ENCODE measurements at places on chromosomes 7 and 10.

GRCh38 chr10:122263971-122264370 lies 7.1 kb upstream of the BTBD16 start:
- no peak for DNase-seq

- no peak for DNase-seq
Observed at GRCh38 chr10:117938104-117938503, 108.6 kb downstream of the RAB11FIP2 start.

GRCh38 chr10:69323622-69324021 lies 45.3 kb downstream of the HK1 start:
- DNase-seq = no peak

DNA sequence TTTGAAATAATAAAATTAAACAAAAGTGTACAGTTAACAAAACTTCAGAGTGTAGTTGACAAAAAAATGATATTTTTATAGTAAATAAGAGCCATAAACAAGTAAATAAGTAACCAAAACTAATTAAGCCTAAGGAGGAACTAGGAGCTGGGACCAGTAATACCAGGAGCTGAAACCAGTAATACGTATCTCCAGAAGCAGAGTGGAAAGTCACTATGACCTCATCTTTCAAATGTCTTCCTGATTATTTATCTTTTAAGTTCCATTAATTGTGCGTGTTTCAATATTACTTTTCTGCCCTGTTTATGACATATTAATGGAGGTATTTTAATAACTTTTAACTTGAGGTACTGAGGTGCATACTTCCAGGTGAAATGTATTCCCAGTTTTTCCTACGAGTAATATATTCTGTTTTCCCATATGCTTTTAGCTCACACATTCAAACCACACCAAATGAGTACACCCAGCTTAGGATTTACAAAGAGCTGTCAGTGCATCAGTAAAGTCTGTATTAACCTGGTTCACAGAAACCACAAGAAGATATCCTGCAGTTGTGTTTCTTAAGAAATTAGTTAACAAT lies 283.7 kb upstream of the HGF start:
- no peak for DNase-seq

GRCh38 chr7:27080844-27081436 lies 14.9 kb downstream of the HOXA1 start:
- no peak for DNase-seq

DNA sequence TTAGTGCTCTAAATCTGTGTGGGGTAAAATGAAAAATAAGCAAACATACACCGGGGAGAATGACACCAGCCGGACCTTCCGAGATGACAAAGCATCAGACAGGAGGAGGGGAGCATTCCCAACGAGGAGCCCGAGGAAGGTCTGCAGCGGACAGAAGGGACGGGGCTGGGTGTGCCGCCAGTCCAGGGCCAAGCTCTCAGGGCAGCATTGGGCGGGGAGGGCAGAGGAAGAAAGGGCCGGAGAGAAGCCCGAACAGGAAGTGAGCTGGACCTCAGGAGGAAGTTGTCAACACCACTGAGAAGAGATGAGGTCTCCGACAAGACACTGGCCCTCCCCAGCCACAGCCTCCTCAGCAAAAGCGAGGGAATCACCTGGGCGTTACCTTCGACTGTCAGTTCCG lies 182.6 kb upstream of the RNF32 start:
- no peak for DNase-seq

DNA sequence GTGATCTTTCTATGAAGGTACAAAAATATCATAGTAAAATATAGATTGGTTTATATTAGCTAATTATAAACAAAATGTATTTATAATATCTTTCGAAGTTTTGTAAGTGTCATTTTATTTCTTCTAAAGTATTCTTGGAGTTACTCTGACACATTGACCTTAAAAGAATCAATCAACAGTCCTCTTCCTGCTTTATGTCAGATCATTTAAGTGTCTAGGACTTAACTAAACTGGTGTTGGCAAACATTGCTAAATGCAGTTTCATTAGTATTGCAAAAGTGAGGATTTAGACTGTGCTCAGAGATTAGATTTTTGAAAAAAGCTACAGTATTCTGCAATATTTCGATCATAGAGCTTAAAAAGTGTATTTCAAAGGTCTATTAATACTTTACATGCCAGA lies 10.3 kb downstream of the GLCCI1 start:
- no peak for DNase-seq

- no peak for DNase-seq
Observed at GRCh38 chr7:1768832-1769231, 98.8 kb downstream of the ELFN1 start.

DNA sequence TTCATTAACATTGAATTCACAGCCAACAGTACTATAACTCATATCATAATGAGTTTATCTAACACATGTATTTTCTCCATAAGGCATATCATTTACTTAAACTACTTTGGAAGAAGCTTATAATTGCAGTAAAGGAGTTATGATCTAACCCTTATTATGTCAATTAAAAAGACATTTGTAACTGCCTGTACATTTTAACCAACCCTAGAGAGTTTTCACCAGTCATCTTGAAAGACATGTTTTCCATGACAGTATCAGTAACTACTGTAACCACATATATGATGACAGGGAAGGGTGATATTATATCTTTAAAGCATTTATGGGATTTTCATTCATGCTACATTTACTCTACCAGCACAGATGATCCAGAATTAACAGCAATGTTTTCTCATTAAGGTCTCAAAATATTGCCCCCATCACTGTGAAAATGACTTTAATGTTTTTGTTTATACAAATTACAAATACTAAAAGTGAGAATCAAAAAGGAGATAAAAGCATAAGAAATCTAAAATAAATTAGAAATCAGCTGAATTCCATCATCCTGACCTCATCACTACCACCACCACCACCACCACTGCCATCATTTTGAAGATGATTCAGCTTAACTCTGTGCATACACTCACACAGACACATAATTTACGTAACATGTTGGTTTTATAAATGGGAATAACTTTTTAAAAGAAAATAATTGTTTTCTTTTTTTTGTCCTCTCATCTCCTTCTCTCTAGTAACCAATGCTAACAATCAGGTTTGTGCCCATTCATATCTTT lies 53.6 kb downstream of the MKLN1 start:
- no peak for DNase-seq

DNA sequence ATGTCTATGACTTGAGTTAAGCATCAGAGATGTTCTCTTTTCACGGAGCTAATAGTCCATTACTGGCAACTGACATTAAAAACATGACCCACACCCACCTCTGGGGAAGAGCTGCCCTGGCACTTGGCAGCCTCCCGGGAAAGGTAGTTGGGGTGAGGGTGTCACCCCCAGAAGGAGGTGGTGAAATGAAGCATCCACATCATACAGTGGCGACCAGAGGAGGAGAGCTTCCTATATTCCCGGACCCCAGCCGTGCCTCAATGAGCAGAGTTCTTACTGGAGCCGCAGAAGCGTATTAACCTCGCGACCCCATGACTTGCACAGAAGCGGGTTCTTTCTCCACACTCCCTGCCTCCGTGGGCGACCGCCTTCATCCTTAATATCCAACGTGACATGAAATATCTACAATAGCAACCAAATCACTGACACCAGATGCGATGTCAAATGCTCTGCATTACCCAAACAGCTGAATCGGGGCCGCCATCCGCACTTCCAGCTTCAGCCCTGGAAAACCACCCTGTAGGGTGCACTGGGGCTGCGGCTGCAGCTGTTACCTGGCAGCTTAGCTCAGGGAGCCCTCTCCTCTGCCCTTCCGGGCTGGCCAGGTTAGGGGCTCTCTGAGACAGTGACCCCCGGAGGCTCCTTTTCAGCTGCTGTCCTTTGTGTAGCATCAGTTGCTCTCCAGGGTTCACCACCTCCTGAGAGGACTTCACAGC lies 103.1 kb upstream of the PARD3 start:
- no peak for DNase-seq

- DNase-seq = no peak
Observed at GRCh38 chr10:116589926-116590325, 833 bp upstream of the PNLIPRP1 start.

- no peak for DNase-seq
Observed at GRCh38 chr10:86252079-86252478, 114.5 kb downstream of the GRID1 start.

DNA sequence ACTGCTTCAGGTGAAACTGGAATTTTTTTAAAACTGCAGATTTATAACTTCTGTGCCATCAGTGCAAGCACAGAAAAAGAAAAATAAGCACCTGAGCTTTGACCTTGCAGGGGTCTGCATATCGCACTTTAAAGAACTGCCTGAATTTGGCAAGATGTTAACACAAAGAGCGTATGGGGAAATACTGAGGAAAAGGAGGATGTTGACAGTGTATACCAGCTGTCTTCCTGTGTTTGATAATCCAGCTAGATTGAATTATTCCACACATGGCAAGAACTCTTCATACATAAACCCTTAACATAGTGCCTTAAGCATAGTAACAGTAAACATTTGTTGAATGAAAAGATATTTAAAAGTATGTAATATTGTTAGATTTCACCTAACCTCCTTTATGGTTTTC lies 30.0 kb downstream of the SMC3 start:
- no peak for DNase-seq

- DNase-seq = no peak
Observed at GRCh38 chr7:16028636-16029035, 342.2 kb upstream of the MEOX2 start.

GRCh38 chr7:108487646-108488045 lies 31.4 kb upstream of the NRCAM start:
- no peak for DNase-seq

GRCh38 chr10:131456411-131456810 lies 144.9 kb upstream of the TCERG1L start:
- no peak for DNase-seq

GRCh38 chr10:58268946-58269781 lies at the start of gene CISD1:
Gene CISD1 (plus strand): TSS chr10:58269162. CDS start chr10:58269274, 112 bp downstream.
- DNase-seq = peak; percentile 72

DNA sequence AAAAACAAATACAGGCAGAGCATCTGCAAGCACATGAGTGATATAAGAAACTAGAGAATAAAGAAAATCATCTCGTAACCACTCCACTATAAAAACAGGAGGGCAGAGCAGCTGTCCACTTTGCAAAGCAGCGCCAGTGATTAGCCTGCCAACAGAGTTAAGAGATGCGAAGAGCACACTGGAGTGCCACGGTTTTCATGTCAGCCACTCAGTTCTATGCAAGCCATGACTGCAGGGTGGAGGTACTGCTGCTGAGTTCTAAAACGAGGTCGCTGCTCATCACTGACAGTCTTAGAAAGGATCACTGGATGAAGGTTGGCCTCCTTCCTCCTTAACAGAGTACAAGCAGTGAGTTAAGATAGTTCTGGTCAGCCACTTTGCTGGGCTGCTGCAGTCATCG lies 58.5 kb downstream of the FGFR2 start:
- DNase-seq = no peak

GRCh38 chr10:56142092-56142728 lies 218.8 kb downstream of the ZWINT start:
- DNase-seq = no peak

DNA sequence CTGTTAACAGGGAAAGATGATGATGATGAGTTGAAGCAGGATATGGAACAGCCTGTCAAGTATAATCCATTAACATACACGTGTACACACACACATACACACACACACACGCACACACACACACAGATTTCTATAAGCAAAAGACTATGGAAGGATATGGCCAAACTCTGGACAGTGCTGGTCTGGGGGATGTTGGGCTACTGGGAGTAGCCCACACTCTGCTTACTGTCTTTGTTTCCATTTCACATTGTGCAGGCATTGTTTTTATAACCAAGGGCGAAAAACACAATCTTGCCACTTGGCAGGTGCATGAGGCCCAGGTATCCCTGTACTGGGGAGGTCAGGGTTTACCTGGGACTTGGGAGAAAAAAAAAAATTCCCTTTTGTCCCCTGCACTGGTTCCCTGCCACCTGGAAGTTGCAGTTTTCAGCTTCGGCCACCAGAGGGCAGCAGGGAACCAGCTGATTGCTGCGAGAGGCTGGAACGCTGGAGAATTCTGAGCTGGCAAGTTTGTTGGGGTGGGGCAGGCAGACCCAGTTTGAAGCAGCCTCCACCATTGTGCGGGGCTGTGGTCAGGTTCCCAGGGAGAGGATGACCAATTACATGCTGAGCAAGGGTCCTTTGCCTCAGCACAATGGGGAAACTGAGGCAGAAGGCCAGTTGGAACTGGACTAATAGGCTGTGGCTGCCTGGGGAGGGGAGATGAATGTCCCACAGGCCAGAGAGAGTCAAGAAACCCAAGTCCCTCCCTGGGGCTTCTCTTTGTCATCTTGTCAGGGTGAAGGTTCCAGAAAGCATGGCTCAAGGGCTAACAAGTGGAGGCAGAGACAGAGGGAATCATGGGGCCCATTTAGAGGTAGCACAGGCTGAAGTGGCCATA lies 27.3 kb downstream of the PPIF start:
- peak; percentile 75 for DNase-seq

DNA sequence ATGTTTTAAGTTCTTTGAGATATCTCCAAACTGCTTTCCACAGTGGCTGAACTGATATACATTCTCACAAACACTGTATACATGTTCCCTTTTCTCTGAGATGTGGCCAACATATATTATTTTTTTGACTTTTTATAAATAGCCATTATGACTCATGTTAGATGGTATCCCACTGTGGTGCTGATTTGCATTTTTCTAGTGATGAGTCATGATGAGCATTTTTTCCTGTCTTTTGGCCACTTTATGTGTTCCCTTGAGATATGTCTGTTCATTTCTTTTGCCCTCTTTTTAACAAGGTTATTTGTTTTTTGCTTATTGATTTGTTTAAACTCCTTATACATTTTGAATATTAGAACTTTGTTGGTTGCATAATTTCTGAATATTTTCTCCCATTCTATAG lies 1055.1 kb downstream of the NXPH1 start:
- no peak for DNase-seq

GRCh38 chr7:117963264-117964197 lies 90.3 kb upstream of the CTTNBP2 start:
- no peak for DNase-seq

DNA sequence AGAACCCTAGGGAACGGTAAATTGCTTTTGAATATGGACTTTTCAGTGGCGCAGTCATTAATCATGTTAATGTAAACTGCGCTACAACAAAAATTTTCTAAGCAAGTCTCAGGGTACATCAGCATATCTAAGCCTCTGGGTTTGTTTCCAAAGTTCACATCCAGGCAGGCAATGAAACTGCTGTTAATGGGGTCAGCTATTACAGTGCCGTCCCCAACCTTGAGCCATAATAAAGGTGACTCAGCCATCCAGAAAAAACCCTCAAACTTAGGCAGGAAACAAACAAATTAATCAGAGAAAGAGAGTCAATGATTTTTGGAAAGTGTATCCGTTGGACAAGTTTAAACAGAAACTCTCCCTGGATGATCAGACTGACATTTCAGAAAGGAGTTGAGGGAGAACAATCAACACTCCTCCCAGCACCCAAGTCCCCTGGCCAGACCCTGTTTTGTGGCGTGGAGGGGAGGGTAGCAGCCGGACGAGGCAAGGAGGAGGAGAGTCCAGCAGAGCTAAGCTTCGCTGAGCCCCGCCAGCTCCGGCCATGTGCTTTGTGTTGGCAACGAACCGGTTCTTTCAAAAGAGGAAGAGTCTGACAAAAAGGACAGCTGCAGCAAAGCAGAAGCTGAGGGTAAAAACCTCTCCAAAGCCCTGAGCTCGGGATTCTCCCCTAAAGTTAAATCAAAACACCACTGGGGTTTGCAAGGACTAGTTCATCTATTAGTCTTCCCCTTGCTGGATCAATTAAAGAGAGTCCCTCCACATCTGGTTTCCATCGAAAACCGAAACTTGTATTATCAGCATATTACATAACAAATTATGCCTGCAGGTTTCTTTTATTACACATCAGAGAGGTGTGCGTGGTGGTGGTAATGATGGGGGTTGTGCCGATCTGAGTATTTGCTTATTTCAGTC lies 3.6 kb downstream of the FAM53B start:
- DNase-seq = no peak
